ENCODE measurements at places on chromosomes 2 and 18. TPM values are rescaled to one million over a fixed set of nuclear protein-coding genes. Genes with fewer than 3 reads are reported as not detected.

DNA sequence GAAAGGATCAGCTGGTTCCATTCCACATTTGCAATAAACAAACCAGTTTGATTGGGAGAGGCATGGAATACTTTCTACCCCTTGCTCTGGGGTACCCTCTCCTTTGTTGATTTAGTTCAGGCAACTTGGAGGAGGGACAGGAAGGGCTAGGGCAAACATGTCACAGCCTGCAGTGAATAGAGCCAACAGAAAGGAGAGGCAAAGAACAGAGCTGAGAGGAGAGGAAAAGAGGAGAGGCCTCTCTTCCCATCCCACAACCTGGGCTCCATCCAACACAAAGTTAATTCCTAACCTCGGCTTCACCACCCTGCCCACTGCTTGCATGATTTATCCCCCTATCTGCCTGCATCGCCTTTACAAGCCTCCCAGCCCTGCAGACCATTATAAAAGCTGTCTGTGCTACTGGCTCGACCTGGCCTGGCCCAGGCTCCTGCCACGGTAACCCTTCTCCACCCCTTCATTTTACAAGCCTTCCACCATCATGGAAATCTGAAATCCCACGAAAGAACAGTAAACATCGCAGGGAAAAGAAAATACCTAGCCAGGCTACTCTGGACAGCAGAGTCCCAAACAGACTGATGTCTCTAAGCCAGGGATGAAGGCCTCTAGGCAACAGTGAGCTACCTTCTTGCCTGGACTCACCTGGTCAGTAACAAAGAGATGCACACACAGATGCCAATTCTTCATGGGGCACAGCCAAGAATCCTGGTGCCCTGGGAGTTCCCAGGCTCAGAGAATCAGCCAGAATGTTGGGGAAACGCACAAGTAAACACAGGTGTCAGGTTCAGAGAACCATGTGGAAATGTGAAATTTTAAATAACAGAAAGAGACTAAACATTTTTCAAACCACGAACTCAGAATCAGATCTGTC lies 43.6 kb downstream of the NHEJ1 start:
- DNase-seq: no peak

DNA sequence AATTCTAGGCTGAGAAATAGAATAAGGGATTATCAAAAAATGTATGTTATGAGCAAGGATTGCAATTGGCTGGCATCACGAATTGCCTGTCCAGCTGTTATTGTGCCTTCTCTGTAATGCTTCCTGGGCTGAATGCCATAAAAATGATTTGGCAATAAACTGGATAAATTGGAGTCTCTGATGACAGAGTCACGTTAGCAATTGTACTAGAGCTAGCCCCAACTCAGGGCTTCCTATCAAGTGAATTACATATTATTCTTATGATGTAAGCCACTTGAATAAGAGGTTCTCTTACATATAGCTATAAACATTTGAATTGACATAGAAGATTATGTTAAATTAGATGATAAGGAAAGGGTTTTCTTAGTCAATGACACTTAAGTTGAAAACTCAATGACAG lies 607.5 kb upstream of the REG3G start:
- DNase-seq: no peak

DNA sequence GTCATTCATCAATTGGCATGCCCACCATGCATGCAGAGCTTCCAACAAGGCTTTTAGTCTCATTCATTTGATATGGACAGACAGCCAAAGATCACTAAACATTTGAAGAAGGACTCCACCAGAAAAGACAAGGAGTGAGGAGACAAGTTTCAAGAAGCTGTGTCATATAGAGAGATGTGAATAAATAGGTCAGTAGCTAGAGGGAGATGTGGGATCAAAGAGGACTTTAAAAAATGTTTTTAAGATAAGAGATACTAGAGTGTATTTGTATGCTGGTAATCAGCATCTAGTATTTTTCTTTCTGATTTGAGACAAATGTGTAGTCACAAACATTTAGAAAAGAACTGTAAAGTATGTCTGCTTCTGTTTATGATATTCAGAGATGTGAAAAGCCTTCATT lies 48.5 kb downstream of the ANTXR1 start:
- DNase-seq: no peak

- DNase-seq: no peak
Observed at GRCh38 chr2:144452169-144452988, 67.5 kb downstream of the ZEB2 start.

DNA sequence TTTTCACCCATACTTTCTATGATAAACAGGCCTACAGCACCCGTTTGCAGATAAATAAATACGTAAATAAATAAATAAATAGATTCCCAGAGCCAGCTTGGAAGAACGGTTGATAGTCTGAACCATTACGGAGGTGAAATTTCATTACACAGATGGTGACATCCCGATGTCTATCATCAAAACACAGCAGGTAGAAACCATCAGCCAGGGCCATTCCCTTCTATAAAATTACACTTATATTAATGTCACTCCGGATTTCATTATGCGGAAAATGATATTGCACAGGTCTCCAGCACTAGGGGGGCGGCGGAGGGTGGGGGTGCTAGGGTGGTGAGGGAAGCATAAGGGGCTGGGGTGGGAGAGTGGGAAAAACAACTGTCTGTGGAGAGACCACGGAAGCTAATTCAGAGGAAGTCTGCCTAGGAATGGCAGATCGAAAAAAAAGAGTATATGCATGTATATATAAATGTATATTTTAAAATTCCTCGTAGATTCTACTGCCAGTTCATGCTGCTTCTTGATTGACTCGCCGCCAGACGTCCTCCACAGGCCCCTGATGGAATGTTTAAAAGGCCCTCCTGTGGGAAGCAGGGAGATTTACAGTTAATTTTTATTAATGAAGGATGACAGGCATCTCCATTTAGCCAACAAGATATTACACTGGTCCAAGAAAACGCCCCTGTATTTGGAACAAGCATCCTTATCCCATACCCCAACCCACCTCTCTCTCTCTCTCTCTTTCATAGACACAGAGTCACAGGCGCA lies 1906.0 kb upstream of the PIK3C3 start:
- DNase-seq: no peak

DNA sequence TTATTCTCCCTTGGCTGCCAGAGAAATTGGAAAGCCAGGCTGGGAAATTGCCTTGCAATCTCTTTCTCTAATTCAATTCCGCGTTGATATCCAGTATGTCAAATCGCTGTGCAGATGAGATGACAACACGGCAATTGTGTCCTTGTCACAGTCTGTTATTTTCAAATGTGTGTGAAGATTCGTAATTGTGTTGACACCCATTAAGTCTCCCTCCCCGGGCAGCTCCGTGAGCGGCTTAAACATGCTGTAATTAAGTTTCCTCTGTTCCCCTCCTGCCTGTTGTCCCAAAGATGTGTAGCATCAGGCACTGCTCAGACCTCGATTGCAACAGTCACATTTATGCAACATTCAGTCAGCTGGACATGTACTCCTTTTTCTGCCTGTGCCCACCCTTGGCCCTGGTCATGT lies 209.5 kb downstream of the LPIN1 start:
- no peak for DNase-seq

- DNase-seq: no peak
Observed at GRCh38 chr2:158990397-158991214, 22.2 kb downstream of the TANC1 start.

DNA sequence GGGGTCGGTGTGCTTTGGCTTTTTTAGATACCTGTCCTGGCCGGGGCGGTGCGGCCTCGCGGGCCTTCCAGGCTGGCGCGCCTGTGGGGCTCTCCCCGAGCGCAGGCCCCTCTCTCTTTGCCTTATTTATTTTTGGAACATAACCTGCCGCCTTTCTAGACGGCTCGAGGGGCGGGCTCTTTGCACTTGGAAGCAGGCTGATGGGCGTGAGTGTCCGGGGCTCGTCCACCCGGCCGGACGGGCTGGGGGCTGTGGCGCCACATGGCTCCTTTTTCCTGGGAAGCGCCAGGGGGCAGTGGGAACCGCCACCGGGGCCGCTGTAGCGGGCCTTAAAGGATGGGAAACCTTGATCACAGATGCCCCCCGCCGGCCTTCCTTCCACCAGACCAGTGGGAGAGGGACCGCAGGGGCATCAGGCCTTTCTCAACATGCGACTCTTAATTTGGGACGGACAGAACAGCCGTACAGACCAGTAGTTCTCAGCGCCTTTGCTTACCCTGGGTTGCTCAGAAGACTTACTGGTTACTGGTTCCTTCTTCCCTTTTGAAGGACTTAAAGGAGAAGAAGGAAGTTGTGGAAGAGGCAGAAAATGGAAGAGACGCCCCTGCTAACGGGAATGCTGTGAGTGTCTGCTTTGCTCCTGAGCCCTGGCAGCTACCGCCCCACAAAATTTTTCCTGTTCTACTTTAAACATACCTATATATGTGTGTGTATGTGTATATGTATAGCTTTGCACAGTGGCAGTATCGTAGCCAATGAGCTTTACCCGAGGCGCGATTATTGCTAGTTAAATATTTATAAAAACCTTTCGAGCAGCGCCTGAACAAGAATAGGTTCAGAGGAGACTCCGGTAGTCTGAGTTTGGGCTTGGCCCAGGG lies 2.7 kb downstream of the PTMA start:
- peak; percentile 85 for DNase-seq

- no peak for DNase-seq
Observed at GRCh38 chr18:23664674-23665073, 2.0 kb upstream of the ANKRD29 start.

- peak; percentile 53 for DNase-seq
Observed at GRCh38 chr2:108579623-108580022, 45.4 kb downstream of the LIMS1 start.

- DNase-seq: no peak
Observed at GRCh38 chr2:137677466-137677865, 286.8 kb upstream of the HNMT start.

- DNase-seq: no peak
Observed at GRCh38 chr2:72695676-72696075, 130.2 kb downstream of the EXOC6B start.

DNA sequence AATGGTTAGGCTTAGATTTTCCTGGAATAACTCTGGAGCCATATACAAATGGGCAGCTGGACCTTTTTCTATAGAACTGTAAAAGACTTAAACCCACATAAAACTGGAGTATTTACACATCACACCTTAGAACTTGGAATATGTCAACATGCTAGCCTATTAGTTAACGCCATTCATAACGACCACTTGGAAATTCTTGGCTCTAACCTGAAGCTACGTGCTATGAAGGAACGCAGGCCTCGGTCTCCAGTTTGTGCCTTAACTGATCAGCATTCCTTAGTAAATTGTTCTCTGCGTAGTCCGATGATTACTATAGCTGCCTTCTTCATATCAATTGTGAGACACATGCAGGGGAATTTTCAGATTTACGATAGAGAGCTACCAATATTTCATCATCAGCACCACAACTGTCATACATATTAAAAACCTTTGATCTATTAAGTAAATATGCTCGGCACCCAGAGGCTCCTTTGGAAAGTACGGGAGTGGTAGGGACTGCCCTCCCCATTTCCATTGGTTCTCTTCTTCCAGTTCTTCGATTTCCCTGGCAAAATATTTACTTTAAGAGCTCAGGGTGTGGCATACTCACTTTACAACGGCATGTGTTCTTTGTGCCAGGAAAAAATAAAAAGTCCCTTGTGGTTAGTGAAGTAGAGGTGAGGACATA lies 17.5 kb upstream of the CCL20 start:
- DNase-seq: no peak

- DNase-seq: no peak
Observed at GRCh38 chr2:42768706-42769256, 4.8 kb upstream of the OXER1 start.

- peak; percentile 25 for DNase-seq
Observed at GRCh38 chr2:218026244-218026643, 23.4 kb upstream of the TNS1 start.

- DNase-seq: peak; percentile 90
Observed at GRCh38 chr2:70029814-70030409, 57.4 kb upstream of the PCBP1 start.

DNA sequence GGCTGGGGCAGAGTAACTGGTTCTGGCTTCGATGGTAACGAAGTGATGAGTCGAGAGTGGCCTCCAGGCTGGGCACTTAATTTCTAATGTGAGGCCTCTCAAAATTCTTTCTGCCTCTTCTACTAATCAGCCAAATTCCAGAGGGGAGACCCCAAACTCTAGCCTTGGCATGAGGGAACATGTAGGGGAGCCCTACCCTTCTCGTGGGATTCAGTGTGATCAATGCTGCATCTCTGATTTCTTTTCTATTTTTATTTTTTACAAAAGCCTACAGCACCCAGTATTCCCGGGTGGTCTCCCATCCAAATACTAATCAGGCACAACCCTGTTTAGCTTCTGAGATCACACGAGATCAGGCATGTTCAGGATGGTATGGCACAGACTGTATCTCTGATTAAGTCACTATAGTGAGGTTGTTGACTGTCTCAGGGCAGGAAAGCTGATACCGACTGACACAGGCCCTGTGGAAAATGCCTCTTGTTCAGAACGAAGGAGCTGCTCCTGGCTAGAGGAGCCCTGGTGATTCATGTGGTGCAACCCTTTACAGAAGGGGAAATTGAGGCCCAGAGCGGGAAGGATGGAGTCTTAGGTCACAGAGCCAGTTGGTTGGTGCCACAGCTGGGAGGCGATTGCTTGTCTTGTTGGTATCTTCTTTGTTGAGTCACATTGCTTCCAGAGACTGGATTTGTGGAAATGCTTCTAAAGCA lies 126.3 kb upstream of the HS6ST1 start:
- DNase-seq: peak; percentile 28

DNA sequence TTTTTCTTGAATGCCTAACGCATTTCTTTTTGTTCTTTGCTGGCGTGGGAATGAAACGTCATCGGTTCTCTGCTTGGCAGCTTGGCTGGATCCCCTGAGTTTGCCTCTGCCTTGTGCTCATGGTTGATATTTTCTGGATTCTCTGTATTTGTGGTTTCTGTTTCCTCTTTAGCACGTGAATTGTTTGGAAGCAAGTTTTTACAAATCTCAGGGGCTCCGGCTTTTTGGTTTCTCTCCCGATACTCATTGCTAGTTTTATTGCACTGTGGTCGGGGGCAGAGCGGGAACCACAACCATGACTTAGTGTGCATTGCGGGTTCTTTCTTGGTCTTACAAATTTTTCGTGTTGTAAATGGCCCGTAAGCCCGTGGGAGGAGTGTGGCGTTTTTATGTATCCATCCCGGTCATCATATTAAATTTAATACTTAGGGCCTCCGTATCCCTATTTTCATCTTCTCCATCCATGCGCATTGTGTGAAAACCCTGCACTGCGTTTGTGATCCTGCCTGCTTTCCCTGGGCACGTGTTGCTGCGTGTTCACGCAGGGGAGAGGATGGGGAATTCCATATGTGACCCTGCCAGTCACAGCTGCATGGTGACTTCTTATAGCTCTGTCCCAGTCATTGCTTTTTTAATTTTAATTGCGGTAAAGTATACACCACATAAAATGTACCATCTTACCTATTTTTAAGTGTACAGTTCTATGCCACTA lies 9.4 kb downstream of the RAMP1 start:
- no peak for DNase-seq

The OTOS gene
- total RNA-seq: not detected

The METTL4 gene
- 9.5 TPM for total RNA-seq

The CMPK2 gene
- total RNA-seq: 5.3 TPM

The RRM2 gene
- total RNA-seq: 4.3 TPM

The SLC1A4 gene
- total RNA-seq: 26.4 TPM

The NDUFAF7 gene
- total RNA-seq: 17.0 TPM

The SCN2A gene
- total RNA-seq: 0.63 TPM

The DNAJC10 gene
- 118 TPM for total RNA-seq

The NEU2 gene
- total RNA-seq: not detected

The C18orf54 gene
- total RNA-seq: 5.5 TPM

The DQX1 gene
- 0.24 TPM for total RNA-seq

The SOWAHC gene
- total RNA-seq: 15.0 TPM

The ASAP2 gene
- 55.2 TPM for total RNA-seq
